SJCRH30 (cell line): ENCODE measurements at places on chromosomes 3 and 15. TPM values are rescaled to one million over a fixed set of nuclear protein-coding genes. Genes with fewer than 3 reads are reported as not detected.

DNA sequence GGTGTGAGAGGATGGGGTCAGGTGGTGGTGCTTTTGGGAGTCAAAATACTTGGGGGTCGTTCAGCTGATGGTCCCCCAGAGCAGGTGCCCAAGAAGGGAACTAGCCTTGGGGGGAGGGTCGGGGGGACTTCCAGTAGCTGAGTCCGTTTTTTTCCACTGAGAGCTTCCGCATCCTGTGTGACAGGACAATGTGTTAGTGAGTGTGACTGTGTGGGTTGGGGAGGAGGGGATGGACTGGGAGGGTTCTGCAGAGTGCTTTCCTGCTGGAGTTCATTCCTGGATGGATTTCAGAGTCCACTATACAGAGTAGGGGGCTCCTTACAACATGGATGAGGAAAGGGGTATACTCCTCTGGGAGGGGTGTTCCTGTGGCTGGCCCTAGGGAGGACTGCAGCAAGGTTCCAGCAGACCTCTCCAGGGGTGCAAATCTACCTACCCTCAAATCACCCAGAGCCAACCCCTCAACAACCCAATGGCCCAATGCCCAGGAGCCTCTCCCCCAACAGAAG, 601 bp upstream of the HYAL2 start:
- no peak overlapping the region for H3K4me3 ChIP-seq
- no peak for DNase-seq
- H3K27ac ChIP-seq = no peak overlapping the region
- no peaks in the 10 kb centered on the region for H3K27me3 ChIP-seq

- no peak for DNase-seq
- no peak overlapping the region for H3K27ac ChIP-seq
- no peaks in the 10 kb centered on the region for H3K27me3 ChIP-seq
- H3K36me3 ChIP-seq = no peaks in the 10 kb centered on the region
- H3K4me1 ChIP-seq = peaks cover 10% of the 10 kb centered on the region
Observed at GRCh38 chr15:62593681-62594399, 428.8 kb upstream of the C2CD4B start.

DNA sequence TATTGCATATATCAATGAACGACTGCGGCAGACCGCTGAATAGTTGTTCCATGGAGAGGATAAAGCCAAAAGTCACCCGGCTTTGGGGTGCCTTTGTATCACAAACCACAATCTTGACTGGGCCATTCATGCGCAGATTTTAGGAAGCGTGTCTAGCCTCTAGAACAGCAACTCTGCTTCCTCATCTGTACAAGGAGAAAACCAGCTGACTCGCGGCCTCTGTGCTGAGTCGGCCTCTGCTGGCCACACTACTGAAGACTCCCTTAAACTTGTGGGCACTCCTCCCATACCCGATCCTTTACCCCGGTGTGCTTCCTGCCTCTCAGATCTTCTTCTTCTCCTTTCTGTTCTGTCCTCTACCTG, 872 bp downstream of the DLEC1 start:
- DNase-seq = no peak
- H3K27ac ChIP-seq = no peak overlapping the region
- H3K4me1 ChIP-seq = no peaks in the 10 kb centered on the region
- no peak overlapping the region for H3K4me3 ChIP-seq
- H3K27me3 ChIP-seq = no peaks in the 10 kb centered on the region
- H3K36me3 ChIP-seq = no peaks in the 10 kb centered on the region

DNA sequence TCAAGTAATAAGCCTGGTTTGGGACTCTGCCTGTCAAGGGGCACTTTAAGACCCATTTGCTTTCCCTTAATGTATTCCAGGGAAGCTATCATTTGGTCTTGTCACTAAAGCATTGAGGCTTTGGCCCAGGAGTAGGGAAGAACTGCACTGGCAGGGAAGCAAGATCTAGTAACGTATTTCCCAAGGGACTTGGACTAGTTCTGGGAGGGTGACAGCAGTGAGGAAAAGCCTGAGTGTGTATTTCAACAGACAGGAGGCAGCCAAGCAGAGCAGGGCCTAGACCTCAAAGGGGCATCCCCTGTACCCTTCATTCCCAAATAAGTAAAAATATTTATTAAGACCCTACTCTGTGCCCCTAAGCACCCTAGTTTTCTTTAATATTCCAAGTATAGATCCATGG, 92.8 kb downstream of the SRGAP3 start:
- no peak overlapping the region for H3K4me3 ChIP-seq
- H3K36me3 ChIP-seq = no peaks in the 10 kb centered on the region
- no peak for DNase-seq
- H3K27ac ChIP-seq = no peak overlapping the region
- H3K4me1 ChIP-seq = no peaks in the 10 kb centered on the region

DNA sequence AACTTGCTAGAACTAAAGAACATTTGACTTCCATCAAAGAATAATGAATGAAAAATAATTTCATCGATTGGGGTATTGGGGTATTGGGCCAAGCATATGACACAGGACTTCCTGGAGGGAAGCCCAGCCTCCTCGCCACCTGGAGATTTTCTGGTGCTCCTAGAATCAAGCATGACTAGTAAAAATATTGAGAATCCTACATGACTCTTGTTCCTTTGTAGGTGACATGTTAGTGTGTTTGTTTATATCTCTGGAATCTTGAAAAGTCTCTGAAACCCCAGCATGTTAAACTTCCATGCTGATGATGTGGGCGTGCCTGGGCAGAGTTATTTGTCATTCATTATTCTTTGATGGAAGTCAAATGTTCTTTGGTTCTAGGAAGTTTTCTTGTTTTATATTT, 90.1 kb upstream of the EPHB3 start:
- DNase-seq = no peak
- no peak overlapping the region for H3K4me3 ChIP-seq
- no peaks in the 10 kb centered on the region for H3K27me3 ChIP-seq
- H3K4me1 ChIP-seq = peaks cover 13% of the 10 kb centered on the region
- no peak overlapping the region for H3K27ac ChIP-seq

IQCF5 gene
- not detected in 2 replicates for total RNA-seq
